ENCODE measurements at places on chromosomes 7 and 10. TPM values are rescaled to one million over a fixed set of nuclear protein-coding genes. Genes with fewer than 3 reads are reported as not detected.

- DNase-seq, result no peak
Observed at GRCh38 chr7:131244259-131244852, 83.3 kb upstream of the MKLN1 start.

TEX36 gene
- not detected for total RNA-seq

IRF5 gene
- 4.0 TPM for total RNA-seq

STOX1 gene
- 0.35 TPM for total RNA-seq

Data from activated naive CD8-positive, alpha-beta T cell treated with anti-CD3 and anti-CD28 coated beads for 36 hours (primary cell).